Ureter (tissue), 1 donor: ENCODE measurements at places on chromosomes 13 and 19. TPM values are rescaled to one million over a fixed set of nuclear protein-coding genes. Genes with fewer than 3 reads are reported as not detected.
A peak's percentile ranks its signal among the peaks of the same experiment; 100 is the strongest.

Gene RGL3
- total RNA-seq = 44.2 TPM

DNA sequence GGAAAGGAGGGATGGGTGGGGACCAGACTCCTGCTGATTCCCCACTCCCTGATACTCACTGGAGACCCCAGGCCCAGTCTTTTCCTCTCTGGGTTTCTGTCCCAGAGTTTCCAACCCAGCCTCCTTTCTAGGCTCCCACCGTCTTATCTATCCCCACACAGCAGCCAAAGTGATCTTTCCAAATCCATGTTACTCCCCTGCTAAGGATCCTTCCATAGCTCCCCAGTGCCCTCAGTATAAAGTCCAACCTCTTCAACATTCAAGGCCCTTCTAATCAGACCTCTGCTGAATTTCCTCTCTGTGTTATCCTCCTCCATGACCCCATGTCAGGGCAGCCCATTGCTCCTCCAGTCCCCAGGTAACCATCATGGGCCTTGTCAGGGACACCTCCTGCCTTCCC, 1.3 kb upstream of the TGFB1 start:
- DNase-seq = no peak

DNA sequence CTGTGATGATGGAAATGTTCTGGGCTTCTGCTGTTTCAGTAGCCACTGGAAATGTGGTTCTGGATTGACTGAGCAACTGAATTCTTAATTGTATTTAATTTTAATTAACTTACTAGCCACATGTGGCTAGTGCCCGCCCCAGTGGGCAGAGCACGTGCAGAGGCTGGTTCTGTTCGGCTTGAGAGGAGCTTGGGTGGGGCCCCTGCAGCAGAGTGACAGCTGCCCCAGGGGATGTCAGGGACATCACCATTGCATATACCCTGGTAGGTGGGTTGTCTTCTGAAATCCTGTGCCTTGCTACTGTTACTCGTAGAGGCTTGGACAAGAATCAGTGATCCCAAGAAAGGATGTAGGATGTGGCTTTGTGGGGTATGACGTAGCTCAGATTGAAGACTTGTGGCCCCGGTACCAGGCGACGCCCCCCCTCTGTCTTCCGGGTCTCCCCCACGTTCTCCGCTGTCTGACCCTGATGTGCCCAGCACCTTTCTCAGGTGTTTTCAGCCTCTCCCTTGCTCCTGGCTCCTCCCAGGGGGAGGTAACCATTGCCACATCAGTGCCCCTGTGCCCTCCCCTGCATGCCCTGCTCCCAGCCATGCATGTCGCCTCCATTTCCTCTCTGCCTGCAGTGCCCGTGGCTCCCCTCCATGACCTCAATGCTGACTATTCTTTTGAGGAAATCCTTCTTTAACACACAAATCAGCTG, 102.6 kb upstream of the RNF113B start:
- peak; percentile 83 for DNase-seq

Gene RFPL4AL1
- not detected for total RNA-seq

Gene SLC7A10
- not detected for total RNA-seq
